ENCODE measurements at places on chromosomes 4 and X. TPM values are rescaled to one million over a fixed set of nuclear protein-coding genes. Genes with fewer than 3 reads are reported as not detected.

DNA sequence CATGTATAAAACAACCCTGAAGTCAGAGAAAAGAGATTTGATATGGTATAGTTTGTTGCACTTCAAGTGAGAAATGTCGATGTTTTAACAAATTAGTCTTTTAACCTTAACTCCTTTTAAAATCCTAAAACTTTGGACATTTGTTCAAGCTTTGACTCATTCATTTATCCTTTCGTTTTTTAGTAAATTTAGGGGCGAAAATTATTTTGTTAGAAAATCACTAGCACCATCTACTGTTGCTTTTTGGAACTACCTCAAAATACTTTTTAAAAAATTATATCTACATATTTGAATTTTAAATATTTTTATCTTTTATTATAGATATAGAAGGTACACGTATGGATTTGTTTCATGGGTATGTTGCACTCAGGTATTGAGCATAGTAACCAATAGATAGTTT is 165.1 kb upstream of the POF1B start:
- no peak for DNase-seq
- H3K27me3 ChIP-seq: no peaks in the 10 kb centered on the region
- H3K4me1 ChIP-seq: no peaks in the 10 kb centered on the region

- peaks cover 24% of the 10 kb centered on the region for H3K36me3 ChIP-seq
- no peak overlapping the region for H3K4me3 ChIP-seq
- peaks cover 10% of the 10 kb centered on the region for H3K4me1 ChIP-seq
- no peak for DNase-seq
Measured at GRCh38 chr4:82419451-82419850, 10.8 kb downstream of the HNRNPDL start.

DNA sequence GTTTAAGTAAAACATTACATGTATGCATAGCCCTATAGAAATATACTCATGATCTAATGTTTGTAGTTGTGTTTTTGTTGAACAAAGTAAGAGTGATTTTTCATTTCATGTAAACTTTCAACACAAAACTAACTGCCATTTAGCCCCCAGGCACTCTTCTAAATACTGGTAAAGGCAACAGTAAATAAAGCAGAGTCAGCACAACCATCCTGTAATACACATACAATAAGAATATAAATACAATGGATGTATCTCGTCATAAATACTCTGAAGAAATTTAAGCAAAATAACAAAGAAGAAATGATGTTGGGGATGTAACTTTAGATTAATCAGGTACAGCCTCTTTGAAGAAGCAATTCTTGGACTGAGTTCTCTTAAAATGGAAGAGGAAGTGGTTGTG is 821.2 kb downstream of the ARAP2 start:
- no peak for DNase-seq
- H3K36me3 ChIP-seq: no peaks in the 10 kb centered on the region
- no peak overlapping the region for H3K27ac ChIP-seq

GRCh38 chr4:8092282-8092681 is 66.3 kb downstream of the ABLIM2 start:
- H3K4me1 ChIP-seq: no peaks in the 10 kb centered on the region
- no peak overlapping the region for H3K27ac ChIP-seq
- DNase-seq: no peak
- no peak overlapping the region for H3K4me3 ChIP-seq

DNA sequence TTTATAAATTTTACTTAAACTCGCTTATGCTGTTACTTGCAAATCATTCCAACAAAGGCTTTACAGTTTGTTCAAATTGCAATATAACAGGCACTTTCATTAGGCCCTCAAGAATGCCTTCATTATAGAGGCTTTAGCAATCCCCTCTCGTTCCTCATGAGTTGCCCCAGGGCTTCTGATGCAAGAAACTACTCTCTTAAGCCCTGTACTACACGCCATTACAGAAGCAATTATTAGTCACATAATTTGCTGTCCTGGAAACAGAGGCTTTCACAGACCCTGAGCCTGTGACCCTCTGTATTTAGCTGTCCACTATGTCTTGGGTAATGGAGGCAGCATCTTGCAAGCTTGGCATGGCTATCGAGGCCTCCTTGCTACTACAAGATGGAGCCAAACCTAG is 965.9 kb upstream of the DIAPH2 start:
- no peak overlapping the region for H3K27ac ChIP-seq
- no peaks in the 10 kb centered on the region for H3K36me3 ChIP-seq
- H3K4me1 ChIP-seq: no peaks in the 10 kb centered on the region

- no peak for DNase-seq
- peaks cover 17% of the 10 kb centered on the region for H3K4me1 ChIP-seq
- H3K27me3 ChIP-seq: no peaks in the 10 kb centered on the region
- H3K36me3 ChIP-seq: peaks cover 15% of the 10 kb centered on the region
- H3K27ac ChIP-seq: no peak overlapping the region
- H3K4me3 ChIP-seq: no peak overlapping the region
Measured at GRCh38 chr4:88698519-88698918, 890 bp upstream of the NAP1L5 start.

The CT55 gene
- total RNA-seq: not detected

GRCh38 chrX:79623098-79623762 is 256.1 kb upstream of the ITM2A start:
- H3K4me1 ChIP-seq: no peaks in the 10 kb centered on the region
- H3K36me3 ChIP-seq: no peaks in the 10 kb centered on the region
- no peak for DNase-seq

The KLB gene
- total RNA-seq: not detected

The NOX1 gene
- total RNA-seq: not detected

- no peak for DNase-seq
- no peak overlapping the region for H3K4me3 ChIP-seq
- no peaks in the 10 kb centered on the region for H3K36me3 ChIP-seq
- no peaks in the 10 kb centered on the region for H3K27me3 ChIP-seq
Measured at GRCh38 chr4:141912831-141913230, 276.4 kb downstream of the IL15 start.

DNA sequence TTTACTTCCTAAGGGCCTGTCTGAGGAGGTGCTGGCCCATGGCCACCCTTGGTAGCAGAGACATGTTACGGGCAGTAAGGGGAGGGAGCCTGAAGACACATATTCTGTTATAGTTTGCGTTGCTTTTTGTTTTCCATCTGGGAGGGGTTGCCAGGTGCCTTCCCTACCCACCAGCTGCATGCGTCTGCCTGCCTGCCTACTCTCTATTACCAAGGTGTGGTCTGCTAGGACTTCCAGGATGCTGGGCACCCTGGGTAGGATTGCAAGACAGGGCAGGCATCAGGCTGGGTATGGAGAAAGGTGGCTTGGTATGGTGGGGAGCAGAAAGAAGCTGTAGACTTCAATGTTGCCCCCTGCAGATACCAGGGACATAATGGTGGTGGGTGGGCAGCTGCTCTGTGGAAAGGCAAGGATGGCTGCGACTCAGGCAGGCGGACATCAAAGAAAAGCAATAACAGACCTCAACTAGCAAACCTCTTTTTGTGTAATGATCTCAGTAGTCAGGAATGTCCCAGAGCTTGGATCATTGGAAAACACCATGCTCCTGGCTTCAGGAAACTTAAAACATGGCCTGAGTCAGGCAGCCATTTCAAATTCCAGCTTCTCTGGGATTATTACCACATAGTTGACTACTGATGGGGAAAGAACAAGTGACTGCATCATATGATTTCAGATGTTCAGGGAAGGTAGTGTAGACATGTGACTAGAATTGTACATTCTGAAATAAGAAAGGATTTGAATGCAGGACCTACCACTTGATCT is 67.8 kb downstream of the HOPX start:
- no peak for DNase-seq
- H3K4me1 ChIP-seq: no peaks in the 10 kb centered on the region

GRCh38 chr4:53629296-53629695 is 38.0 kb upstream of the LNX1 start:
- no peaks in the 10 kb centered on the region for H3K36me3 ChIP-seq
- H3K27ac ChIP-seq: no peak overlapping the region
- H3K4me1 ChIP-seq: no peaks in the 10 kb centered on the region
- peaks cover 22% of the 10 kb centered on the region for H3K27me3 ChIP-seq

The CENPVL1 gene
- not detected for total RNA-seq

The TBC1D9 gene
- not detected for total RNA-seq

GRCh38 chr4:26263165-26263564 is 57.6 kb upstream of the RBPJ start:
- H3K4me3 ChIP-seq: no peak overlapping the region
- H3K27ac ChIP-seq: no peak overlapping the region
- peaks cover 21% of the 10 kb centered on the region for H3K27me3 ChIP-seq
- no peaks in the 10 kb centered on the region for H3K36me3 ChIP-seq
- no peak for DNase-seq
- no peaks in the 10 kb centered on the region for H3K4me1 ChIP-seq

The CSAG3 gene
- 0.62 TPM for total RNA-seq

- DNase-seq: no peak
- no peaks in the 10 kb centered on the region for H3K36me3 ChIP-seq
- H3K27me3 ChIP-seq: no peaks in the 10 kb centered on the region
- H3K27ac ChIP-seq: no peak overlapping the region
Measured at GRCh38 chr4:12053966-12054365, 625.3 kb upstream of the HS3ST1 start.

DNA sequence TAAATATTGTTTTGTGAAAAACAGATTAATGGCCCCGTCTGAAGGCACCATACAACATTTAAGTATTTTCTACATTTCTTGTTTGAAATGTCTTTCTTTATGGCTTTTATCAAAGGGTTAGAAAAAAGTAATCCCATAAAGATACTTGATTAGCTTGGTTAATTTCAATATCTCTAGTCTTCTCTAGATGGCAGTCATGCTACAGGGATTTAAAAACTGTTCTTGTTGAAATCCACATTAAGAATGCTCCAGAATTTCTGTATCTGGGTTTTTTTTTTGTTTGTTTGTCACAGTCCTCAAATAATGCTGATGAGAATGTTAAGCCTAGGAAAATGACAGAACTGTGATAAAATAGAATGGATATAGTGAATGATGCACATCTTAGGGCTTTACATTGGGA is 109.0 kb upstream of the AADAT start:
- no peaks in the 10 kb centered on the region for H3K27me3 ChIP-seq
- H3K4me3 ChIP-seq: no peak overlapping the region
- no peaks in the 10 kb centered on the region for H3K4me1 ChIP-seq

- peak within 1 kb of the TSS; percentile 54 for H3K27ac ChIP-seq
- H3K36me3 ChIP-seq: peaks cover 18% of the 10 kb centered on the region
- peak within 1 kb of the TSS; percentile 72 for H3K4me3 ChIP-seq
Measured at GRCh38 chr4:56821381-56822243, at the start of gene SPINK2. Gene SPINK2 (minus strand): TSS chr4:56821701. CDS start chr4:56821662, 39 bp downstream.

The EXOC1L gene
- not detected for total RNA-seq

- no peaks in the 10 kb centered on the region for H3K27me3 ChIP-seq
- no peak overlapping the region for H3K4me3 ChIP-seq
- H3K4me1 ChIP-seq: peaks cover 49% of the 10 kb centered on the region
- peaks cover 26% of the 10 kb centered on the region for H3K36me3 ChIP-seq
Measured at GRCh38 chr4:53361451-53361850, 4.4 kb downstream of the SCFD2 start.

DNA sequence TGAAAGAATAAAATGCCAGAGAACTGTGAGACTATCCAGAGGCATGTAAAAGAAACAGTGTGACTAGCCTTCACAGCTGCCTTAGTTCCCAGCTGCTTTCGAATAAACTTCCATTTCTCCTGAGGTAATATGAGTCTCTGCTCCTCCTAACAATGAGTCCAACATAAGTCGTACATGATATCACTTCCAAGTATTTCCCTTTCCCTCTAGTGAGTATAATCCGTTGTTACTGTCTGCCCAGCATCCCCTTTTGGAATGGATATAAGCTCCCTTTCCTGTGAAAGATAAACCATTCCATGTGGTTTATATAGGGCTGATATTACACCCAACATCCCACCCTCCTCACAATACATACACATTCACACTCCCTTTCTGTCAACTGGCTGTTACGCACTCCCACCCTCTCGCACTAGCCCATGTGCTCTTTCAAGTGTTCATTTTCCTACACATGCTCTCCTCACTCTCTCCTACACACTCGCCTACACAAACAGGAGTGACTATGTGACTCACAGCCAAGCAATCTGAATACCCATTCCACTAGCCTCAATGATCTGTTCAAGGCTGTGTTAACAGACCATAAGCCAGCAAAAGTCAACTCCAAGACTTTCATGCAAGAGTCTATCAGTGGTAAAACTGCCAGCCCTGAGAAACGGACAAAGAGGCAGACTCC is 5.0 kb downstream of the NAF1 start:
- no peak for DNase-seq
- H3K4me1 ChIP-seq: peaks cover 39% of the 10 kb centered on the region
- H3K4me3 ChIP-seq: no peak overlapping the region
- H3K27ac ChIP-seq: no peak overlapping the region
- H3K27me3 ChIP-seq: no peaks in the 10 kb centered on the region

- H3K36me3 ChIP-seq: peaks cover 16% of the 10 kb centered on the region
- H3K27ac ChIP-seq: peak overlapping the region; percentile 94
- peaks cover 39% of the 10 kb centered on the region for H3K4me1 ChIP-seq
- H3K27me3 ChIP-seq: no peaks in the 10 kb centered on the region
Measured at GRCh38 chr4:86934147-86934770, 552 bp upstream of the AFF1 start.

The SPANXN1 gene
- not detected for total RNA-seq

The CT47A7 gene
- not detected for total RNA-seq

The NXF2B gene
- not detected for total RNA-seq

GRCh38 chr4:98976716-98977115 is 18.8 kb upstream of the METAP1 start:
- H3K36me3 ChIP-seq: no peaks in the 10 kb centered on the region
- no peaks in the 10 kb centered on the region for H3K4me1 ChIP-seq
- no peak overlapping the region for H3K4me3 ChIP-seq
- H3K27ac ChIP-seq: no peak overlapping the region
- DNase-seq: no peak
- peaks cover 8% of the 10 kb centered on the region for H3K27me3 ChIP-seq

GRCh38 chr4:48126621-48127020 is 7.4 kb downstream of the TXK start:
- H3K27me3 ChIP-seq: no peaks in the 10 kb centered on the region
- no peak overlapping the region for H3K4me3 ChIP-seq
- peak overlapping the region; percentile 93 for H3K27ac ChIP-seq
- H3K4me1 ChIP-seq: peaks cover 82% of the 10 kb centered on the region
- DNase-seq: no peak
- peaks cover 64% of the 10 kb centered on the region for H3K36me3 ChIP-seq

DNA sequence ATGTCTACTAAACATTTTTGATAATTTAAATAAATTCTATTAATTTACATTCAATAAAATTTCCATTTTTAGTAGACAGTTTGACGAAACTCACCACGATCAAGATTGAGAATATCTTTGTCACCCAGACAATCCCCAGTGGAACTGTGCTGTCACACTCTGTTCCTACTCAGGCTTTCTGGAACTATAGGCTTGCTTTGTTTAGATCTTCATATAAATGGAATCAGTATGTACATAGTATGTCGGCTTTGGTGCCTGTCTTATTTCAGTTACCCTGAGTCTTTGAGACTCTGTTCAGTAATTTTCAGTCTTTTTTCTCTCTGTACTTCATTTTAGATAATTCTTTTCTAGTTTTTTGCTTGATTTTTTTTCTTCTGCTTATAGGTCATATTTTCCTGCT is 163.5 kb upstream of the EMCN start:
- H3K27me3 ChIP-seq: no peaks in the 10 kb centered on the region
- no peak overlapping the region for H3K4me3 ChIP-seq
- H3K27ac ChIP-seq: no peak overlapping the region
- DNase-seq: no peak
- H3K4me1 ChIP-seq: no peaks in the 10 kb centered on the region
